PC-3 (cell line): ENCODE measurements at places on chromosomes 2 and 18. TPM values are rescaled to one million over a fixed set of nuclear protein-coding genes. Genes with fewer than 3 reads are reported as not detected.

DNA sequence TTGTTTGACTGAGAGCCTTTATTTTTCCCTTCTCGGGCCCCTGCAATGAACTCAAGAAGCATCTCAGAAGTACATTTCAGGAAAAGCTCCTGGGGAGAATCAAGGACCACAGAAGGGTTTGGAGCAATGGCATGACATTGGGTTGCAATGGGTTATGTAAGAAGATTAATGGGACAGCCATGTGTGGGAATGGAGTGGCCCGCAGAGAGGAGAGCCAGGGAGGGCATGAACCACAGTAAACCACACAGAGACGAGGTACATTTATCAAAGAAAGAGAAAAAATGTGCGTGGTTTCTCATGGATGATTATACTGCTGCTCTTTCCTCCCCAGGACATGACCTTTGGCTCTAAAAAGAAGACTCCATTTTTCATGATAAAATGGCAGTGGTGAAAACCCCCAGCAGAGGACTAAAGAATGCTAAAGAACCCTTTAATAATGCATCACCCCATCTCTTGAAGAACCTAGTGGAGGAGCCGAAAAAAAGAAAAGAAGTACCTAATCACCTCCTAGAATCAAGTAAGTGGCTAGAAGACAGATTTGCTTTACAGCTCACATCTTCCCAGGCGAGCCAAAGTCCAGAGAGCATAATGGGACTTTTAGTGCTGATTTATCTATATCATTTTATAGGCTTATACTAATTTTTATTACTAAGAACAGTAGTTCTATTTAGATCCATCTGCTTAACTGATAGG is 1.7 kb downstream of the CFAP221 start:
- DNase-seq, result no peak

DNA sequence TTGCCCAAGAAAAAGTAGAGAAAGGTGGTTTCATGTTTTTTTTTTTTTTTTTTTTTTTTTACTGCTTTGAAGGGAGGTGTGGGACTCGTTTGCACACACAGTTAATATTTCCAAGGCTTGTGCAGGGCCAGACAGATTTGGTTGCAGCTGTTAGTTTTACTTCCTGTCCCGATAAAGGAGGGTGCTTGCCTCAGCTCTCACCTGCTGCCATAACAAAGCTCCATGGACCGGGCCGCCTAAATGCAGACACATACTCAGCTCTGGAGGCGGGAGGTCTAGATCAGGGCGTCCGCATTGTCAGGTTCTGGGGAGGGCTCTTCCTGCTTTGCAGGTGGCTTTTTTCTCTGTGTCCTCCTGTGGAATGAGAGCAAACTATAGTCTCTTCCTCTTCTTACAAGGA is 69.9 kb downstream of the ODC1 start:
- no peak for DNase-seq

DNA sequence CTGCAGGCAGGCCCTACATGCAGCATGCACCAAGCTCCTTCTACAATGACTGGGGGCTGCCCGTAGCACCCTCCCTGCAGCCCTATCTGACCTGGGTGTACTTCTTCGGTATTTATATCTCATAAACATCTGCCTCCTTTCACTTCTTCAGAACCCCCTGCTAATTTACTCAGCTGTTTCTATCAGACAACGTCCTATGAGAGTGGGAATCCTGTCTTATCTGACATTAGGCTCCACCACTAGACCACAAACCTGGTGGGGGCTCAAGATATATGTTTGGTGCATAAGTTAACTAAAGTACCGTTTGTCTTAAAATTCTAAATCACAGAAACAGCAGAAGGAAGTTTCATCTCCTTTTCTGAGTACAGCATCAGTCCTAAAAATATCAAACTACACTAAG is 10.6 kb downstream of the HSBP1L1 start:
- no peak for DNase-seq

DNA sequence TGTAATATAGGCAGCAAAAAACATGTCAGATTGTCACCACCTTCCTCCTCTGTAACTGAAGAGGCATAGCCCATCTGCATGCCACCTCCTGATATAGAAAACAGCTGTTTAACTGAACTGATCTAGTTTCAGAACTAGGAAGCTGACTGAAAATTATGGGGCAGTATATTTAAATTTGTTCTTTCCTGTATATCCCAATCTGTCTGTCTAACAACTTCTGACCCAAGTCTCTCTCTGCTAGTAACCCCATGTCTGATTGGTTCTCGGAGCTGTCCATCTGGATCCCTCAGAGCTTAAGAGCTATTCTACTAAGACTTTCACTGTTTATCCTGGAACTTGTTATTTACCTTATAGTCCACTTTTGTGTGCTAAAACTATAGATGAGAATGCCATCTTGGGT is 68.2 kb upstream of the SLC35G4 start:
- no peak for DNase-seq

- DNase-seq, result no peak
These were observed 7.1 kb downstream of the ZNF407 start for GRCh38 chr18:74604774-74605173.

DNA sequence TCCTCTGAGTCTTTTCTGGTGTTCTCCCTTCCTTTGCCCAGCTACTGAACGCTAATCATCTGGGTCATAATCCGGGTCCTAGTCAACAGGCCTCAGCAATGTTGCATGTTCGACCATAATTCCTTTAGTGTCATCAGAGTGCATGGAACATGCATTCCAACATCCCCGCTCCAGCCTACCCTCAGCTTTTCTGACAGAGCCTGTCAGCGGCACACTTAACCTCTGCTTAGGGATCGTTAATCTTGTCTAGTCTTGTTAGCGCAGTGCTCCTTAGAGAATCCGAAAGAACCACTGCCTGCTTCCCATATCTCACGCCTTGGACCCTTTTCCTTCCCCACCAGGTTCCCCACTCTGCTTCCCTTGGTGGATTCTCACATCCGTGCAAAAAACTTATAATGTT is 767.9 kb upstream of the ID2 start:
- no peak for DNase-seq

GRCh38 chr18:10543277-10543676 is 17.4 kb downstream of the NAPG start:
- DNase-seq, result no peak

DNA sequence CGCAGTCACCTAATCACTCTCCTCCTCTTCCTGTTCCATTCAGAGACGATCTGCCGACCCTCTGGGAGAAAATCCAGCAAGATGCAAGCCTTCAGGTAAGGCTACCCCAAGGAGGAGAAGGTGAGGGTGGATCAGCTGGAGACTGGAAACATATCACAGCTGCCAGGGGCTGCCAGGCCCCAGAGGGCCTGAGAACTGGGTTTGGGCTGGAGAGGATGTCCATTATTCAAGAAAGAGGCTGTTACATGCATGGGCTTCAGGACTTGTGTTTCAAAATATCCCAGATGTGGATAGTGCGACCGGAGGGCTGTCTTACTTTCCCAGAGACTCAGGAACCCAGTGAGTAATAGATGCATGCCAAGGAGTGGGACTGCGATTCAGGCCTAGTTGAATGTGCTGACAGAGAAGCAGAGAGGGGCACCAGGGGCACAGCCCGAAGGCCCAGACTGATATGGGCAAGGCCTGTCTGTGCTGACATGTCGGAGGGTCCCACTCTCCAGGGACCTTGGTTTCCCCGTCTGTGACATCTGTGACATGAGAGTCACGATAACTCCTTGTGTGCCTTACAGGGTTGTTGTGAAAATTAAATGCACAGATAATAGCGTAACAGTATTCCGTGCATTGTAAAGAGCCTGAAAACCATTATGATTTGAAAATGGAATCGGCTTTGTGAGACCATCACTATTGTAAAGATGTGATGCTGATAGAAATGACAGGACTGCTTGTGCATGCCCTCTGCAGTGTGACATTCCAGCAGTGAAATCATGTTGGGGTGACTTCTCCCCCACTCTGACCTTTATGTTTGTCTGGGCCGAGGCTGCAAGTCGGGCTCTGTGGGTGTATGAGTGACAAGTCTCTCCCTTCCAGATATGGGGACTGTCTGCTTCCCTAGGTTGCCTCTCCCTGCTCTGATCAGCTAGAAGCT is 510 bp downstream of the IL1RN start:
- no peak for DNase-seq

DNA sequence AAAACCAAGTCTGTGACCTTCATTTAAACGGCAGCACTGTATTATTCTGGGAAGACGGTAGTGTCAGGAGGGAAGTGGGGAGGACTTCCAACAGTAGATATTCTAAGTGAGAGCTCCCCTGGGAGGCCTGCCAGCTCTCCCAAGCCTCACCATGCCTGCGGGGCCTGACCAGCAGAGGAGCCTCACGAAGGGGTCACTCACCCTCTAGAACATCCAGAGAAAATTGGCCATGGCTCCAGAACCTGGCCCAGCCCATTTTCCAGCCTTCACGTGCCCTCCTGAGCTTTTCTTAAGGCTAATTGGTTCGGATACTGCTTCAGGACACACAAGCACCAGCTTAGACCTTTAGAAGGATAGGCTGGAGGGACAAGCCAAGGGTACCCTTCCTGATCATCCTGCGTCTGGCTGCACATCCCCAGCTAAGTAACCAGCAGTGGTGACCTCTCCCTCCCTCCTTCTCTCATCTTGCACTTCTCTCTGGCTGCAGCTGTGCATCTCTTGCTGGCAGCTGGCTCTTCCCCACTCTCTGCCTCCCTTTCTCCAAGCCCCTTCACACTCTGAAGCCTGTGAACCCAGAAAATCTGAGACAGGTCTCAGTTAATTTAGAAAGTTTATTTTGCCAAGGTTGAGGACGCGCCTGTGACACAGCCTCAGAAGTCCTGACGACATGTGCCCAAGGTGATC is 120.1 kb upstream of the PKDCC start:
- no peak for DNase-seq

- no peak for DNase-seq
These were observed 10.8 kb downstream of the EMILIN2 start for GRCh38 chr18:2857491-2858131.

KCNK3 gene
- 0.04 and 0.69 TPM in 2 replicates for total RNA-seq

CXCR1 gene
- not detected in 2 replicates for total RNA-seq

KCNE4 gene
- total RNA-seq, result not detected in 2 replicates

LINC00305 gene
- not detected in 2 replicates for total RNA-seq

DNAJC5G gene
- total RNA-seq, result not detected in 2 replicates

GRHL1 gene
- 9.3 and 10.3 TPM in 2 replicates for total RNA-seq

TRAPPC8 gene
- 10.2 and 14.7 TPM in 2 replicates for total RNA-seq

AMER3 gene
- total RNA-seq, result not detected in 2 replicates

CFAP65 gene
- total RNA-seq, result 0.17 and 0.18 TPM in 2 replicates

RHOB gene
- total RNA-seq, result 88.5 and 108 TPM in 2 replicates
